ENCODE measurements at places on chromosomes 3 and 15.

- H3K27ac ChIP-seq = no peak overlapping the region
- no peaks in the 10 kb centered on the region for H3K27me3 ChIP-seq
- peaks cover 8% of the 10 kb centered on the region for H3K36me3 ChIP-seq
- no peak overlapping the region for H3K4me3 ChIP-seq
Observed at GRCh38 chr3:47306022-47306421, 23.3 kb downstream of the KLHL18 start.

DNA sequence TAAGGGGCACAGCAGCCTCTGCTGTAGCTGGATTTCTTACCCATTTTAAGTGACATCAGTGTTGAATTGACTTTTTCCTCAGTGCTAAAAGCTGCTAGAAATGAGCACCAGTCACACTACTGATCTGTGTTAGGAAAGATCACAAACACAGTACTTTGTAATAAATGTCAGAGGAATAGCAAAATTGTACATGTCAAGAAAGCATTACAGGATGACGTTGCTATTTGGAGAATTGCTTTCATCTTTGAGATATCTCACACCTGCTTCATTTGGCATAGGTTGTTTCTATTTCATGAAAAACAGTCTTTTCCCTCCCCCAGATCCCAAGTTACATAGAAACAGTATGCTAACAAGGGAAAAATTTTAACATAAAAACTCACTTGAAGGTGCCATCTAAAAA, 77.8 kb downstream of the SLC25A26 start:
- no peaks in the 10 kb centered on the region for H3K36me3 ChIP-seq
- no peak overlapping the region for H3K4me3 ChIP-seq

DNA sequence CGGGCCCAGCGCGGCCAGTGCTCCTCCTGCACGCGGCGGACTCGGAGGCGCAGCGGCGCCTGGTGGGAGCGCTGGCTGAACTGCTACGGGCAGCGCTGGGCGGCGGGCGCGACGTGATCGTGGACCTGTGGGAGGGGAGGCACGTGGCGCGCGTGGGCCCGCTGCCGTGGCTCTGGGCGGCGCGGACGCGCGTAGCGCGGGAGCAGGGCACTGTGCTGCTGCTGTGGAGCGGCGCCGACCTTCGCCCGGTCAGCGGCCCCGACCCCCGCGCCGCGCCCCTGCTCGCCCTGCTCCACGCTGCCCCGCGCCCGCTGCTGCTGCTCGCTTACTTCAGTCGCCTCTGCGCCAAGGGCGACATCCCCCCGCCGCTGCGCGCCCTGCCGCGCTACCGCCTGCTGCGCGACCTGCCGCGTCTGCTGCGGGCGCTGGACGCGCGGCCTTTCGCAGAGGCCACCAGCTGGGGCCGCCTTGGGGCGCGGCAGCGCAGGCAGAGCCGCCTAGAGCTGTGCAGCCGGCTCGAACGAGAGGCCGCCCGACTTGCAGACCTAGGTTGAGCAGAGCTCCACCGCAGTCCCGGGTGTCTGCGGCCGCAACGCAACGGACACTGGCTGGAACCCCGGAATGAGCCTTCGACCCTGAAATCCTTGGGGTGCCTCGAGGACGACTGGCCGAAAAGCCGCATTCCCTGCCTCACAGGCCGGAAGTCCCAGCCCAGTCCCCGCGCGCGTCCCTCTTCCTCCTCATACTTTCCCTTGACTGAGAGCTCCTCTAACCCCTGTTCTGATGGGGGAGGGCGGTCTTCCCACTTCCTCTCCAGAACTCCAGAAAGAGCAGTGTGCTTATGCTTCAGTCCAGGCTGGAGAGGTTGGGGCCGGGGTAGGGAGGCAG, 1.4 kb upstream of the IL17RC start:
- peaks cover 19% of the 10 kb centered on the region for H3K4me1 ChIP-seq
- no peak overlapping the region for H3K27ac ChIP-seq
- peaks cover 30% of the 10 kb centered on the region for H3K27me3 ChIP-seq
- peak; percentile 78 for DNase-seq

DNA sequence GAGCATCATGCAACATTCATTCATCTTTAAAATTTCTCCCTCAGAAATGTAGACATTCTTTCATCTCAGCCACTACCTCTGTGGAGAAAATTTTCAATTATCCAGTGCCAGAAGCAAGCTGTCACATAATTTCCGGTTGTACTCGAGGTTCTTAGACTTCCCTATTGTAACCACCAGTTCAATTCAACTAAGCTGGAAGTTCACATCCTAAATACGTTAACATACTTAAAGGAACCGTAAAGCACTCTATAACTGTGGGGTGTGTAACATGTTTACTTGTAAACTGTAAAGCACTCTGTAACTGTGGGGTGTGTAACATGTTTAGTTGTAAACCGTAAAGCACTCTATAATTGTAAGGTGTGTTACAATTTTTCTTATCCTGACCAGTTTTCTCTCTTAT, 150.3 kb downstream of the PLCL2 start:
- no peak for DNase-seq
- H3K27ac ChIP-seq = no peak overlapping the region
- no peaks in the 10 kb centered on the region for H3K27me3 ChIP-seq
- no peak overlapping the region for H3K4me3 ChIP-seq
- peaks cover 10% of the 10 kb centered on the region for H3K4me1 ChIP-seq
- no peaks in the 10 kb centered on the region for H3K36me3 ChIP-seq

DNA sequence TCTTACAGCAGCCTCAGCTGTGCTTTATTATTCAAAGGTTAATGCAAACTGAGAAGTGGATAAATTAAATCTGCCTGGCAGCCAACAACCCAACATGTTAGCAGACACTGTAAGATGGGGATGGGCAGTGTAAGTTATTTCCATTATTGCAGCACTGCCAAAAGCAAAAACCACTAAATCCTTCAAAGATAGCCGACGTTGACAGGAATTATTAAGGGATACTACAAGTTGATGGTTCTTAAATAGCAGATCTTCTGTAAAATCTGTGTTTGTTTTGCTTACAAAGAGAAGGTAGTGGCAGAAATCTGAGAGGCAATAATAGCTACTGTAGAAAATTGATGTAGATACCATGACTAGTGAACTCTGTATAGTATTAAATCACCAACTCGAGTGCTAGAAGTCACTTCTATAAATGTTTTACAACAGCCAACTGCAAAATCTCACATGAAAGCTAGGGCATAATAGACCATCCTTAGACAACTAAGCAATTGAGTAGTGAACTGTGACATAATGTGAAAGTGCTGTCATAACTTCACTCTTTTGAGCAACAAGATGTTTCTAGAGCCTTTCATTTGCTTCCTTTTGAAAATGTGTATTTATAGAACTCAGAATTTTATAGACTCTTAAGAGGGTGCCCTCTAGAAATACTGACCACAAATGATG, 278.6 kb downstream of the UBE2E2 start:
- H3K4me1 ChIP-seq = peaks cover 33% of the 10 kb centered on the region
- H3K27ac ChIP-seq = no peak overlapping the region
- no peak for DNase-seq

All from neural progenitor cell (in vitro differentiated cells).